HFFc6 (cell line): ENCODE measurements at places on chromosomes 1 and 21. TPM values are rescaled to one million over a fixed set of nuclear protein-coding genes. Genes with fewer than 3 reads are reported as not detected.

- DNase-seq, result peak; percentile 4
These were observed at the start of gene MCOLN2 for GRCh38 chr1:84996846-84997666. Gene MCOLN2, minus strand, starts transcription at chr1:84997113. Its CDS starts 241 bp downstream, at chr1:84996872.

AUNIP gene
- 1.6 and 2.8 TPM in 2 replicates for total RNA-seq

DNA sequence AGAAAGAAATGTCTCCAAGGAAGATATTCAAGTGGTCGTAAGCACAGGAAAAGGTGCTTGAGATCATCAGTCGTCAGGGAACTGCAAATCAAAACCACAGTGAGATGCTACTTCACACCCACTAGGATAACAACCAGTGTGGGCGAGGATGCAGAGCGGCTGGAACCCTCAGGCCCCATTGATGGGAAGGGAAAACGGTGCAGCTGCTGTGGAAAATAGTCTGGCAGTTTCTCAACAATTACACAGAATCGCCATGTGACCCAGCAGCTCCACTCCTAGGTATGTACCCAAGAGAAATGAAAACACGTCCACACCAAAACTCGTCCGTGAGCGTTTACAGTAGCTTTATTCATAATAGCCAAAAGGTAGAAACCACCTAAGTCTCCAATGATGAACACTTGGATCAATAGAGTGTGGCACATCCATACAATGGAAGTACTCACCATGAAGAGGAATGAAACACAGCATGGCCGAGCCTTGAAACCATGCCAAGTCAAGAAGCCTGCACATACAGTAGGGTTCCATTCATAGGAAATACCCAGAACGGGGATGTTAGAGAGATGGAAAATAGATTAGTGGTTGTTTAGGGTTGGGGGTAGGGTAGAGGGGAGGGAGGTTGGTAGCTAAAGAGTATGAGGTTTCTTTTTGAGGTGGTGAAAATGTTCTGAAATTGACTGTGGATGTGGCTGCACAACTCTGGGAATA is 6.1 kb downstream of the DFFB start:
- no peak for DNase-seq

FAM72C gene
- 1.7 to 3.9 TPM (median 2.5 TPM) in 3 replicates for total RNA-seq

GRCh38 chr1:219575563-219575962 is 37.3 kb downstream of the ZC3H11B start:
- DNase-seq, result no peak

- DNase-seq, result no peak
These were observed 76.3 kb downstream of the XCL2 start for GRCh38 chr1:168467452-168467851.

DNA sequence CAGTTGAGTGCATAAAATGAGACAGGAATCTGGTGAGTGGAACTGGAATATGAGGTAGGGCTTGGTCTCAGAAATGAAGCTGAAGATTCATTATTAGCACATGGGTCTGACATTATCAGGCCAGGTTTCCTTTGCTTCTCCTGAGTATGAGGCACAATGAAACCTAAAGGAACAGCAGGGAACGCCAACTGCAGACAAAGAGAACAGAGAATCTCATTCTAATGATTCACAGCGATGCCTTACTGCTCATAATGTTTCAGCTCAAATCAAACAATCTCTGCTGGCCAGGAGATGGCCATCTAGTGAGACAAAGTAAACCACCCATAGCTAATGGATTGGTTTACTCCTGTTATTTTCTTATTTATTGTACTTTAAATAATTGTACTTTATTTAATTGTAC is 133.5 kb downstream of the C1orf21 start:
- no peak for DNase-seq

GRCh38 chr1:46158312-46159281 is 16.3 kb upstream of the TSPAN1 start:
- no peak for DNase-seq

DNA sequence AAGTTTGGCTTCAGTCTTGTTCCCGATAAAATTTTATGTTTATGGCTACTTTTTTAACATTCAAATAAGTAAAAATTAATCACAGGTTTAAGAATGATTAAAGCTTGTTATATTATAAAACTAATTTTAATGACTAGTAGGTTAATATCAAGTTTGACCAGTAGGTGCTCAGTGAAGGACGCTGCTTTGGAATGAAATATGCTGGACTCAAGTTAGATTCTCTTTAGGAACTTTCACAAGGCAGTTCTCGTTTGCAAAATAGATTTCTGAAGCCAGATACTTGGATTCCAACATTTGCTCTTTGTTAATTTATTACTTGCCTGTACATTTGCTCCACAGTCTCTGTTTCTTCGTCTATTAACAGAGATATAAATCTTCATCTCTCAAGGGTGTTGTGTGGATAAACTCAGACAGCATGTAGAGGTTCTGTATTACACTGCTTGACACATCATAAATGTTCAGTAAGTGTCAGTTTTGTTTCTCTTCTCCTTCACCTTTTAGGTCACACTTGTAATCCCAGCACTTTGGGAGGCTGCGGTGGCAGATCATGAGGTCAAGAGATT is 432.8 kb upstream of the CHRM3 start:
- DNase-seq, result no peak

GRCh38 chr1:101309334-101310311 is 72.8 kb downstream of the S1PR1 start:
- peak; percentile 53 for DNase-seq
